T-cell (primary cell): ENCODE measurements at places on chromosomes 2 and 18. TPM values are rescaled to one million over a fixed set of nuclear protein-coding genes. Genes with fewer than 3 reads are reported as not detected.

The INPP5D gene
- 119 TPM for total RNA-seq

The SERPINB13 gene
- total RNA-seq = not detected

The SMYD5 gene
- 56.9 TPM for total RNA-seq

The STARD6 gene
- total RNA-seq = not detected

DNA sequence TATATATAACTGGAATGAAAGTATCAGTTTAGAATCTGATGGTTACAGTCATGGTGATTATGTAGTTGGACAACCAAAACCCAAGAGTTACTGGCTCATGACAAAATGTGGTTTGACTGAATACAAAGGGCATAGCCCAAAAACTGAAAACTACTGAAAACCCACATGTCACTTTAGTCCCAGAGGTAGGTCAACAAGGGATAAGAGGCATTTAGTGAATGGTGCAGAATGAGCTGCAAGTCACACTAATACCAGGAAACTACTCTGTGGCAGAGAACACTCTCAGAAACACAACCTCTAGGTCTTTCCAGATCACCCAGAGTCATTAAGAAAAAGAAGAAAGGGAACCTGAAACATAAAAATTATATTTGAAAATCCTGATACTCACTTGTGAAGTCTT lies 154.5 kb downstream of the AGPS start:
- DNase-seq = no peak

GRCh38 chr2:44934983-44935728 lies 6.3 kb upstream of the SIX3 start:
- DNase-seq = no peak

DNA sequence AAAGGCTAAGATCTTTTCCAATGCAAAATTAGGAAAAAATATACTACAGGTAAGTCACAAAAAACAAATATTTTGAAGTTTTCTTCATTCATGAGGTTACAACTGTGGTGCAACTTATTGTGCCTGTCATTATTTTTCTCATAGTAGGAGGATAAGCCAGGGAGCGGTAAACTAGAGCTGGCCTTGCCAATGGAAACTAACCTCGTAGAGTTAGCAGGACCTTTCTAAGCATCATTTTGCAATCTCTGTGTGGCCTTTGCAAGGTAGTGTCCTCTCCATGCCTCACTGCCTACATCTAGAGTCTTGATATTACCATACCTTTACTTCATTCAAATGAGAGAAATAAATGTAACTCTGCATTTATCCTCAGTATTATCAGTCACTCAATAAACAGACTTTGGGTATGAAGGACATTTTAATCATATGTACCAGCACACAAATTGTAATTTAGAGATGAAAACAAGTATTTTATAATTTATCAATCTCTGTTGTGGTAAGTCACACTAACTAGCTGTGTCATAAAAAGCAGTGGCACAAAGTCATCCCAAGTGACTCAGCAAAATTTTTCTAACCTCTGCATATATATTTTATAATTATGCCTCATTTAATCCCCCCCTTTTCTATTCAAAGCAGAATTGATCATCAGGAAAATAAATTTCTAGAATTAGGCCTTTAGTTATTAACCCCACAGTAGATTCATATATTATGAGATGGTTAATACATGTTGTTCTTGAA lies 47.0 kb downstream of the LANCL1 start:
- no peak for DNase-seq

The TMEM247 gene
- not detected for total RNA-seq

DNA sequence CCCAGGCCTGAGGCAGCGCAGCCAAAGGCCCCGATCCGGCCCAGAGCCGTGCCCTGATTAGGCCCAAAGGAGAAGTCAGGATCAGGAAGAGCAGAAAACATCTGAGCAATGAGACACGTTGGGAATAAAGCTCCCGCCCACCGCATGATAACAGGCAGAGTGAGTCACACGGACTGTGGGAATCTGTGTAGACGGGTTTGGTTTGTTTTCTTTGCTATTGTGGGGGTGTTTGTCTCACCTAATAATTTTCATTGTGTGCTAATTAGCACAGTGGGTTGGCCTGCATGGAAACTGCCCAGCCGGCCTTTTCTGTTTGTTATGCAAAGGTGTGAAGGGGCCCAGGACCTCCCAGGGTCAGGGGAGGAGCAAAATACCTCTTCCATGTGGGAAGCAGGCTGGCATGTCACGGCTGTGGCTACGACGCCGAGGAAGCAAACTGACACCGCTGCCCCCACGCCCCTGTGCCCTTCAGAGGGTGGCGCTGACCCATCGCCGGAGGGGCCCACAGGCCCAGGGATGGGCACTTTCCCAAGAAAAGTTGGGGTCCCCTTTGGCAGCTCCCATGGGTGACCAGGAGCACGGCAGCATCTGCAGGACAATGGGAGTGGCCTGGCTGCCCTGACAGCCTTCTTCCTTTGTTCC lies 68.4 kb upstream of the CTDP1 start:
- no peak for DNase-seq

DNA sequence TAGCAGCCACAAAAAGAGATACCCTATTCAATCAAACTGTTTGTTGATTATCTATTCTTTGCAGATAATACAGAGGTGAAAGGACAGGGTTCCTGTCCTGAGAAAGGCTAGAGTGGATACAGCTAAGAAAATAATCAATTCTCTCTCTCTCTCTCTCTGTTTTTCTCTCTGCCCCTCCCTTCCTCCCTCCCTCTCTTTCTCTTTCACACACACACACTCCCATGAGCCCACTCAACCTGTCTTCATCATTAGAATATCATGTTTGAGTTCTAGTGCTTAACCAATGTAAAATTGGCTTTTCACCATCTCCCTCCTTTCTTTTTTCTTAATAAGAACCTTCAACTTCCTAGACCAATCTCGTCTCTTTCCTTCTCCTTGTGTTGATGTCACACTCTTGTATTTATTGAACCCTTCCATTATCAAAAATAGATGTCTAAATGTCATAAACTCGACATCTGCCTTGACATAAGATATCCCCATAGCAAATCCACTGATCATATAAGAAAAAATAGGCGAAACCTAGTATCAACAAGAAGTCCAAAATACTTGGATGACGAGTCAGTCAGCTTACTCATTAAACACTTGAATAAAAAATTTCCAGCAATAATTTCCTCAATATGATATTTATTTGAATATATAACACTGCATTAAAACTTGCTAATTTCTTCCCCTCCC lies 42.8 kb upstream of the CYTIP start:
- no peak for DNase-seq
